ENCODE measurements at places on chromosomes 7 and 10.

DNA sequence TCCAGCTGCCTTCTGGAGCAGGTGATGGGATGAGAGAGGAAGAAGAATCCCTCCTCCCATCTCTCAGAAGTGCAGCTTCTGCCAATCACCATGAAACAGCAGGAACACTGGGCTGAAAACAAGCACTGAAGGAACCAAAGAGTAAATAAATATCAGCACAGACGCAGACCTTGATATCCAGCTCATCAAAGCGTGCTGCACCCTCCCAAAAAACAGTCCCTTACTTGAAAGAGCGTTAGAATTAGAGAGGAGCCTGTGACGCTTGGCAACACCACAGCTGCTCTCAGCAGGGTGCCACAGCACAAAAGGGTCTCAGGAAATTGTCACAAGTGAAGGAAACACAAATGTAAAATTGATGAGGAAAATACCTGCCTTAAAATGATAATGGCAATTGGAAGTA lies 39.5 kb downstream of the KLF6 start:
- DNase-seq = no peak

DNA sequence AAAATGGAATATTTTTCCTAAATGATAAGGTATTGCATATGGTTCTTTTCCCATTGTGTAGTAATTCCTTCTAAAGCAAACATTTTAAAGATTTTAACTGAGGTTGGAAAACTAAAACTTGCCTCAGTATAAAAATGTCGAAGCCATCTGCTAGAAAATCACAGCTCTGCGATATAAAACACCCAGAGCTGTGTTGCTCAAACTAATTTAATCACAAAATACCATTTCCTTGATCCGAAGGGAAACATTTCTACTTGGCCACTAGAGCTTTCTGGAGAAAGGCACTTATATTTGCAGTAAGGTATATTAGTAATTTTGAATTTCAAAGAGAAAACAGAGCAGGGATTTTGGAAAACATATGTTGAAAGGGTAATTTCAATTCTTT lies 209.2 kb upstream of the ZNF32 start:
- no peak for DNase-seq

GRCh38 chr10:71520042-71520441 lies 123.3 kb downstream of the CDH23 start:
- DNase-seq = no peak

DNA sequence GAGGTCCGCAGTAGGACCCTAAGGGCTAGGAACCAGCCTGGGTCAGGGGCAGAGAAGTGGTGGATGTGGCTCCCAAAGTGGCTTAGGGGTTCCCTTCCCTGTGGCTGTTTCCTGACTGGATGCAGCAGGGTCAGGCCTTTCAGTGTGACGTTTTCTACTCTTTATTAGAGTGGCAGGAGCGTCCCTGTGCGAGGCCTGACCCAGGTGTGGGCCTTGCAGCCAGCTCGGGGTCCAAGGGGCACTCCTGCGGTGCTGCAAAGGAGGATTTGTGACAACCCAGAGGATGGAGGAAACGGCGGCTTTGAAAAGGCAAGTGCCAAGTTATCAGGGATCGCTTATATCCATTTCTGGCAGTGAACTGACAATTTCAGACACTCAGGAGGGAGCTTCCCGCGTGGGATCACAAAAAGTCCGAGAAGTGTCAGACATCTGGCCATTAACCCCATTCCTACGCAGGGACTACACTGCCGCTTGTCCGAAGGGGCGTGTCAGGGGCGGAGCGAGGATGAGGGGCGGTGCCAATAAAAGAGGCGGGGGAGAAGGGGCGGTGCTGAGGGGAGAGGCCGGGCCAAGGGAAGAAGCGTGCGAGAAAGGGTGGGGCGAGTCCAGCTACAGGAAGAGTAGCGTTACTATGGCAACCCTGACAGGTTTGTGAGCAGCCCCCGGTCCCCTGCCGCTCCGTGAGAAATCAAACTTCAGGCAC lies 98.8 kb upstream of the ZNF722 start:
- DNase-seq = no peak

DNA sequence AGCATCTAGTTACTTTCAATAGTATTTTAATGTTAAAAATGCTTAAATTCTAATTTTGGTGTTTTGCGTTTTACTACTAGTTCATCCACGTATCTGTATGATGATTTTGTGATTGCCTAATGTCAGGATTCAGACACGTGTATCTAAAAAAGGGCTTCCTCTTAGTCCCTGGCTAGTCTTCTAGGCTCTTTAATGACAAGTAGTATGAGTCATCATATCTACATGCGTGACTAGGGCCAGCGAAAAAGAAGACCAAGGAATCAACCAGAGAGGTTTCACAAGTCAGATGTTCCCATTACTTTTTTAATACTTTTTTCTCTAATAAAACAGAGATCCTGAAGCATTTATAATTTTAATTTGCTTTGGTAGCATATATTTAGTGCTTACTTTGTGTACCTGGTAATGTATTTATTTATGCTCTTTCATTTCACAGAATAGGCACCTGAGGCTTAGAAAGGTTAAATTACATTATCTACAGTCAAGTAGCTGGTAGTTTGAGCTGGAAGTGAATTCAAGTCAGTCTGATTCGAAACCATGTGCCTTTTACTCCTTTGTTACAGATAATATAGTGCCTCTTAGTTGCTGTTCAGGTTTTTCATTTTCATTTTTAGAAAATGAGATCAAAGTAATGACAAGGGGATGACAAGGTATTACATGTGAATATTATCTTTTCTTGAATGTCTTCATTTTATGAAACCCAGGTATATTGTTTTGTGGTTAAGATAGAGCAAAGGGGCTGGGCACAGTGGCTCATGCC lies 140.3 kb downstream of the FOXP2 start:
- peak; percentile 49 for DNase-seq

- no peak for DNase-seq
These were observed 233.0 kb downstream of the DIP2C start for GRCh38 chr10:456486-456885.

- peak; percentile 97 for DNase-seq
These were observed 161.6 kb downstream of the ITGA8 start for GRCh38 chr10:15558136-15558535.

- DNase-seq = peak; percentile 94
These were observed 136.5 kb upstream of the NAMPT start for GRCh38 chr7:106421181-106421762.

- DNase-seq = no peak
These were observed 121.1 kb downstream of the GPR85 start for GRCh38 chr7:112965506-112965905.

DNA sequence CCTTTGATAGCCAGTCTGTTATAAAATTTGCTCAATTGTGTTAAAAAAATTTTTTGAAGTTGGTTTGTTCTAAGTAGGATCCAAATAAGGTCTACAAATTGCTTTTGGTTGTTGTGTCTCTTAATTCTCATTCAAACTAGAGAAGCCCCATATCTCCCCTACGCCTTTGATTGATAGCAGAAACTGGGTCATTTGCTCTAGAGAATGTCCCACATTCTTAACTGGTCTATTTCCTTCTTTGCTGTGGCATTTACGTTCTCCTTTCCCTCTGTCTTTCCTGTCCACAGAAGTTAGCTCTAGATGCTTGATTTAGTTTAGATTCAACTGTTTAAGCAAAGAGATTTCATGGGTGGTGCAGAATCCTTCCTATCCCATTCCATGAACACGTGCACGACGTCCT lies 174.6 kb upstream of the SVIL start:
- DNase-seq = no peak

DNA sequence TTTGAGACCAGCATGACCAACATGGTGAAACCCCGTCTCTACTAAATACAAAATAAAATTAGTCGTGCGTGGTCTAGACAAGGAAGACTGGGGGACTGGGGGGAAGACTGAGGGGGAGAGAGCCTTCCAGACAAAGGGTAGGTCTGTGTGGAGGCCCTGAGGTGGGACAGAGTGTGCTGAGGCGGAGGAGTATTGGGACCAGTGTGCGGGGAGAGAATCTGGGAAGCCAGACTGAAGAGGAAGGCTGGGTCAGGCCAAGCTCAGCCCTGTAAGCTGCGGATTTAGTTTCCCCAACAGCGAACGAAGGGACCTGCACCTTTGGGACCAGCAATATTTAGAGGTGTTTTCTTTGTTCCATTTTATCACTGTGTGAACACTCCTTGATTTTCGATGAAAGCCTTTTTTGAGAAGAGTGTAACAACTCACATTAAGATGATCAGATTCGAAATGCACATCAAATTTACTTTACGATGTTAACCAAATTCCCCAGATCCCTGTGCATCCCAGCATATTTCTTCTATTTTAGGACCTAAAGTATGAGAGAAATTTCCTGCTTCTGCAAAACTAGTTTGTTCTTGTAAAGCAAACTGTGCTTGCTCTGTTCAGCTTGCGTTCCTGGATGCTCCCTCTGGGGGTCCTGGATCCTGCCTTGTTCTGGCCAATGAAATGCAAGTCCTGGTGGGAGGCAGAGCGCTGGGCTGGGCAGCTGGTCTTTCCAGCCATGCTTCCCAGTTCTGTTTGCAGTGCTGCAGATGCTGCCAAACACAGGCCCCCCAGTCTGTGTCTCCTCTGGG lies 39.4 kb downstream of the PLAU start:
- DNase-seq = peak; percentile 79

- DNase-seq = no peak
These were observed 164.5 kb upstream of the NPVF start for GRCh38 chr7:25392588-25393338.

DNA sequence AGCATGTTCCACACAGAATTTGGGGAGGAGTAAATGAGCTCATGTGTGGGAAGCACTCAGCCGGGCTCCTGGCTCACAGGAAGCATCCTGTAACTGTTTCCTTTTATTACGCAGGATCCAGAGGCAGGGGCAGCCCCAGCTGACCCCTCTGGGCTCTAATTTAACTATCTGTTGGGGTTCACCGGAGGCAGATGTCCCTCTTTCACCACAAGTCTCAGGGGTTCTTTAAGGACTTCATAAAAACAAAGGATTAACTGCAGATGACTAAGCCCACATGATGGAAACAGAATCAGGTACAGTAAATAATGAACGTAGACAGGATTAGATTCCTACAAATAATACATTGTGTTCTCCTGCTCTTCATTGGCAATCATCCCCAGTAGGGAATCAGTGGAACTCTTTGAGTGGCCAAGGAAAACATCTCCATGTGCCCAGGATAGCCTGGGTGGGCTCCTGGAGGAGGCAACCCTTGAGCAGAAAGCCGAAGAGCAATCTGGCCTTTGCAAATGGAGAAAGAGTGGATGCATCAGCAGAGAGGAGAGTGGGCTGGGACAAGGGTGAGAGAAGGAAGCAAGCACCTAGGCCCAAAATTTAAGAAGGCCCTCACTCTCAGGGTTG lies 24.6 kb downstream of the TBXAS1 start:
- no peak for DNase-seq

DNA sequence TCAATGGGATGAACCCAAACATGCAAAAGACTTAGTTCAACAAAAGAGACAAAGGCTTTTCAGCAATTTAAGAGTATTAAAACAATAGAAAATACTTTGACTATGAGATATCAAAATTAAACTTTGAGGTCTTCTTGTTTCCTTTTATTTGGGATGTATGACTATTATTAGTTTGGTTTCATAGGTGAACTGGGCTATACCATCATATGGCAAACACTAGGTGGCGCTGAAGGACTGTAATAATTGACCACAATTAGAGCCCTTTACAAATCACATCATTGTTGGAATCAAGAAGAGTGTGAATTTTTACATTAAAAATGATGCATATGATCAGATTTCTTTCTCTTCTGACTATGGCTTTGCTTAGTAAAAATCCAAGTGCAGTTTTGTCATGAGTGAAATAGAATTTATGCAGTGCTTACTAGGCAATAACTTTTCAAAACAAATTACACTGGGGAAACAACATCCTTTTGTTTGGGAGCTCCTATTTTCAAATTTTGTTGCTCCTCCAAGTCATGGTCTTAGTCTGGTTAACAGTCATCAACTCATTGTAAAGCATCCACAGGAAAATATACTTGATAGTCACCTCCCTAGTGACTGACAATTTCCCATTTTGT lies 14.7 kb upstream of the NXPH1 start:
- DNase-seq = peak; percentile 42

DNA sequence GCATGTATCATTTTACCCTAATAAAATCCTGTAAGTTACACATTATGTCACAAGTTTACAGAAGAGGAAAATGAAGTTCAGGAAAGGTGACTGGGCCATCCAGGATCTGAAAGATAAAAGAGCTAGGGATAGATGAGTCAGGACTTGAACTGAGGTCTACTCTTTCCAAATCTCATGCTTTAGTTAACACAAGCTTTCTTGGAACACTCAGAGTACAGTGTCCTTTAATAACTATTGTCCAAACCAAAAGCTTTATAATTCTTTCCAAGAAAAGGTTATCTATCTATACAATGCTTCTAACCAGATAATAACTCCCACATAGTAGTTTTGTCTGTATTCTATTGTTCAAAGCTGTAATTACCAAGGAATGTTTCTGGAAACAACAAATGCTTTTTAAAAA lies 164.6 kb downstream of the LRRN3 start:
- no peak for DNase-seq

GRCh38 chr7:1095621-1096155 lies 7.8 kb downstream of the GPER1 start:
- no peak for DNase-seq

GRCh38 chr7:43199371-43200160 lies 87.1 kb downstream of the HECW1 start:
- peak; percentile 76 for DNase-seq

DNA sequence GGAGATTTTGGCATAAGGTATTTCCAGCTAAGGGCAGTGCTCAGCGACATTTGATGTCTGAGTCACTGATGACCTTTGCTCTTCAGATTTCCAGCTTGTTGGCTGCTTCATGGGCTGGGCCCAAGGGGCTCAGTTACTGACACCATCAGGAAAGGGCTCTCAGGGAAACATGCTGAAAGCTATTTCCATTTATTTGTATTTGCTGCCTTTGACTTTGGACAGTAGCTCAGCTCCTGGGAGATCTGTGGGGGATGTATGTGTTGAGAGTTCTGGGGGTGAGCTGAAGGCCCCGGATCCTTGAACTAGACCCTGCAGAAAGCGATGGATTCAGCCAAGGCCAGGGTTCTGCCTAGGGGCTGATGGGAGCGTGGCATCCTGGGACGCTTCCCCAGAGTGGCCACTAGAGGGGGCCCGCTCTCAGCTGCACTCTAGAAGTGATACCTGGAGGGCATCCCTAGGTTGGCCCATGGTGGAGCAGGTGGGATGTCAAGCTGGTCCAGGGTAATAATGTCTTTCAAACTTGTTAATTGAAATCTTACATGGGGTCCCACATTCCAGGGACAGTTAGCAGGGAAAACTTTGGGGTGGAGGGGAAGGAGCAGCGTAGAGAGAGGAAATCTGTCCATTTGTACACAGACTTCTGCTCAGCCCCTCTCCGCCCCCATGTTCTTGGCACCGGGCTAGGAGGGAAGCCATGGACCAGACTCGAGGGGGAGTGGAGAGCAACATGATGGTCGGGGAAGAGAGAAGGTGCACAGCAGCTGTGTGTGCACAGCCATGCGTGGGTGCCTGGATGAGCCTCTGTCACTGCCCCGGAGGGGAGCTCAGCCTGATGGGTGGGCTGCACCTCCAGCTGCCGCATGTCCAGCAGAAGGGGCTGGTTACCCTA lies 3.0 kb upstream of the BTBD16 start:
- peak; percentile 18 for DNase-seq

DNA sequence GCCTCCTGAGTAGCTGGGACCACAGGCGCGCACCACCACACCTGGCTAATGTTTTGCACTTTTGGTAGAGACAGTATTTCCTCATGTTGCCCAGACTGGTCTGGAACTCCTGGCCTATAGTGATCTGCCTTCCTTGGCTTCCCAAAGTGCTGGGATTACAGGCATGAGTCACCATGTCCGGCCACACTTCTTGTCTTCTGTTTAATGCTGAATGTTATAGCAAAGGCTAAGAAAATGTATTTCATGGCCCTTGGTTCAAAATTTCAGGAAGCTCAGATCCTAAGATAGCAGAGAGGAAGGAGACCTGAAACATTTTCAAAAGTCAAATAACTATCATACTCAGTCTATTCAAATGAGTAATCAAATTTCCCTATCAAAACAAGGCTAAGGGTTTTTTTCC lies 229.6 kb downstream of the BAMBI start:
- peak; percentile 48 for DNase-seq

GRCh38 chr7:55177589-55178261 lies 158.9 kb downstream of the EGFR start:
- DNase-seq = peak; percentile 28
